NCI-H2029 (cell line): ENCODE measurements at places on chromosomes 7 and 10.

DNA sequence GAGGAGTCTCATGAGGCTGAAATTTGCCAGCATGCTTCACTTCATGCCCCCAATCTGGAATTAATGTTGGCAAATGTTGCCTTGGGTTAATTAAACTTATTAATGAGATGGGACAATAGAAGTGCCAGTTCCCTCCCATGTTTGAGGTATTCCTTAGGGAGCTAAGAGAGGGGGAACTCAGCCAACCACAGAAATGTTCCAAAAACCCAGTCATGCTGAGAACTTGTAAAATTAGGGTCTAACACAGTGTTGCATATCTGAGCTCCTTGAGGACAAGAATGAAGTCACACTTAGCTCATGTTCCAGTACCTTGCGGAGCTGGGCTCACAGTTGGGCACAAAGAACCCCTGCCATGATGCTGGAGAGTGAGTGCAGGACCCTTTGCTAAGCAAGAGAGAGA lies 89.4 kb downstream of the OAT start:
- no peak for DNase-seq

- no peak for DNase-seq
These were observed 155.0 kb downstream of the SH3PXD2A start for GRCh38 chr10:103700436-103700715.

DNA sequence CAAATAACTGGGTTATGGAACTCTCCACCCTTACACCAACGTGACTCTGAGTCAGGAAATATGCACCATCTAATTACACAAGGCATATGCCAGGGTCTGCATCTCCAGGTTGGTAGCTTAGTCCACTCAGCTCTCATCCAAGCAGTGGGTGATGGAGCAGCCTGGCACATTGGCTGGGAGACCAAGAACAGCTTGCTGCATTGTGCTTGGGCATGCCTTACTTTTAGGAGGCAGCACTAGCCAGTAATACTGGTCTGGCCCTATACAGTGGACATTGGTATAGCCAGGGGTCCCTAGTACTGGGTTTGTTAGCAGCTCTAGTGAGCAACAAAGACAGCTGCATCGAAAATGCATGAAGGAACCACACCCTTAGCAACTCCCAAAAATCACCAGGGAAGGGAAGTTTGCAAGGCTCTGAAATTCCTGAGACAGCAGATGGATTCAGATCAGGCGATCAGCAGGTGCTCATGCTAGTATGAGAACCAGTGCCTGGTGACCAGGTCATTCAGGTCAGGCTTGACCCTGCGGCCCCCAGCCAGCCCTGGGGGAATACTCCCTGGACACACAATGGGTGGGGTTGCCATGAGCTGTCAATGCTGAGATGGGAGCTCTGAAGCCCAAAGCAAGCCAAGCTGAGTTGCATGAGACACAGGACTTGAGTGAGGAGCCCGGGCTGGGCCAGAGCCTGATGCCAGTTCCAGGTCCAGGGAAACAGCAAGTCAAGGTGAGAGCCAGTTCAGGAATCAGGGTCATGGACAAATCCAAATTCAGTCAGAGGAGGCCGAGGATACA lies 217.9 kb upstream of the ZMIZ1 start:
- no peak for DNase-seq

- DNase-seq = no peak
These were observed 127.2 kb downstream of the DLG5 start for GRCh38 chr10:77799352-77799751.

DNA sequence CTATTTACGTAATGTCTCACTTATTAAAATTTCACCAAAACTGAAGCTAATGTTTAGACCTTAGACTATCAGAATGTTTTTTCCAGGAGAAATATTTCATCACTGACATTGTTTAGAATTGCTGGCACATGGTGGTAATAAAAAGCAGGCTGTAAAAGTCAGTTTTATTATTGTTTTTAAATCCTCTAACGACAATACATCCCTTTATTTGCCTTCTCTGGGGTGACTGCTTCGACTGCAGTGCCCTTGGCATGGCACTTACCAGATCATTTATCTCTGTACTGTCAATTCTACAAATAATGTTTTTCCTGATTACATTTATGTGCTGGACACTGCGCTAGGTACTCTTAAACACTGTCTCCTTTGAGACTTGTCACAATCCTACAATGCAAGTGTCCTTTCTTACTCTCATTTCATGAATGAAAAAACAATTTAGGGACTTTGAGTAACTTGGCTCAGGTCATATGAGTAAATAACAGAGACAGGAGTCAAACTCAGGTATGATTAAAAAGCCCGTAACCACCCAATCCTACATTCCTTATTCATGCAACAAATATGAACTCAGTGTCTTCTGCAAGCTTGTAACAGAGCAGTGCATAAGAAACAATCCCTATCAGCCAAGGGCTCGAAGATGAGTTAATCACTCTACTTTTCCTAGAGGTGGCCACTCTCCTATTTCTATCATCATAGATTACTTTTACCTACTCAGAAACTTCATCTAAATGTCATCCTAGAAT lies 5.6 kb upstream of the ING3 start:
- no peak for DNase-seq
